NCI-H1105 treated with DMSO at 0.1 percent for 48 hours (cell line): ENCODE measurements at places on chromosomes 5 and 9.

- DNase-seq, result no peak
Measured at GRCh38 chr5:150397146-150397781, 15.4 kb downstream of the CD74 start.

DNA sequence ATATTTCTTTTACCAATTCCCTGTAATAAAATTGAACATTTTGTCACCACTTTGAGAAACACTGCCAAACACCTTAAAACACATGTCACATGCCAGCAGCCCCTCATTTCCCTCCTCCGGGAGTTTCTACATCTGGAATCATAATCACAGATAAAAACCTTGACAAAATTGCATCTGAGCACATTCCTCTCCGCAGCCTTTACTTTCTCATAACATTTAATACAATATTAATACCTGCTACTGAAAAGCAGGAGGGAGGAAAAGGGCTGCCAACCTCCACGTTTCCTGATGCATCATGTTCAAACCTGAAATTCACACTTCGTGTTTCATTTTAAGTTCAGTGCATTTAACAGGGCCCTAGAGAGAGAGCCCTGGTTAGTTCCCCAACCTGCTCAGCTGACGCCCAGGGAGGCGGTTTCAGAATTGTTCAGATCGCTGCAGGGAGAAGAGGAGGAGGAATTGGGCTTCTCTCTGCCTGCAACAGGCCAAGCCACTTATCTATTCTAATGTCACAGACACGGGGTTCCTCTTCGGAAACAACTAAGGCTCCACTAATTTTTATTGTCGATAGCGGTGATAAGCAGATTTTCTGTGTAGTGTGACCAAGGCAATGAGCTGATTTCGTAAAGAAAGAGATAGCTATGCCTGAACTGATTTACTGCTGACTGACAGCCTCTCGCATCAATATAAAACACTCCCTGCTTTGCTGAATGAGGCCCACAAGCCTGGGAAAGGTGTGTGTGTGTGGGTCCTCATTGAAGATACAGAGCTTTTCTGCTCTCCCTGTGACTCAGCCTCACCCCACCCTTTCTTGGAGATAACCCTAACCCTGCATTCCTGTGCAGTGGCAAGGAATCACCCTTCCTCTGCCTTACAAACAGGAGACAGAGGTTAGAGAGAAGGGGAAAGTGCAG lies 4.9 kb upstream of the LHX2 start:
- DNase-seq, result no peak

GRCh38 chr9:94812343-94812742 lies 85.8 kb downstream of the AOPEP start:
- no peak for DNase-seq

DNA sequence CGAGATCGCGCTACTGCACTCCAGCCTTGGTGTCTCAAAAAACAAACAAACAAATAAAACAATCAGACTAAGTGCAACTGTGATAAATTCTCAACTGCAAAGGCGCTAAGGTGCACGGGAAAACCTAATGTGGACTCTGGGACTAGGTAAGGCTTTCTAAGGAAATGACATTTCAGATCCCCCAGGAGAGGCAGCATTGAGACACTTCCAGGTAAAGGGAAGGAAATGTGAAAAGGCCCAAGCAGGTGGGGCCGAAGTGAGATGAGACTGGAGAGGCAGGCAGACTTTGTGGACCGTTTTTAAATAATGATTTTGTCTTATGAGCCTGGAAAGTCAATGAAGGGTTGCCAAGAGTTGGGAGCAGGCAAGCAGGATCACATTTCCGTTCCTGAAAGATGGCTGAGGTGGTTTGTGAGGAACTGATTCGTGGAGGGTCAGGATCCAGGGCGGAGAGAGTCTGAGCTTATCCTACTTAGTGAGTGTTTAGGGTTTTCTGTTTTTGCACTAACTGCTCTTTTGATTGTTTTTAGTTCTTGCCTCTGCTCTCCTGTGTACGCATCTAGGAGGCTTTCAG lies 2.0 kb upstream of the APBA1 start:
- DNase-seq, result no peak
